ENCODE measurements at places on chromosomes 11 and 22.

DNA sequence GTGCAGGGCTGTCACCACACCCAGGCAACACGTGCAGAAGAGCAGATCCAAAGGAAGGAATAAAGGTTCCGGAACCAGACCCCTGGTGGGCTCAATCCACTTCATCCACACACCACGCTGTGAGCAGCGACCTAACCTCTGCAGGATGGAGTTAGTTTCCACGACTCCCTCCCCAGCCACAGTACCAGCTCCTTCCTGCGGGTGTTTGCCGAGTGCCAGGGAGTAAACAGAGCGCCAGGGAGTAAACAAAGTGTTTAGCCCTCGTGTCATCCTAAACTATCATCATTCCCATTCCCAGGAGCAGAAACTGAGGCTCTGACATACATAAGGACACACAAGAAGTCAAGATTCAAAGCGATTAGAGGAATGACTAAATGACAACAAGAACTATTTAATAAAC, 261.3 kb downstream of the MN1 start:
- DNase-seq, result no peak

DNA sequence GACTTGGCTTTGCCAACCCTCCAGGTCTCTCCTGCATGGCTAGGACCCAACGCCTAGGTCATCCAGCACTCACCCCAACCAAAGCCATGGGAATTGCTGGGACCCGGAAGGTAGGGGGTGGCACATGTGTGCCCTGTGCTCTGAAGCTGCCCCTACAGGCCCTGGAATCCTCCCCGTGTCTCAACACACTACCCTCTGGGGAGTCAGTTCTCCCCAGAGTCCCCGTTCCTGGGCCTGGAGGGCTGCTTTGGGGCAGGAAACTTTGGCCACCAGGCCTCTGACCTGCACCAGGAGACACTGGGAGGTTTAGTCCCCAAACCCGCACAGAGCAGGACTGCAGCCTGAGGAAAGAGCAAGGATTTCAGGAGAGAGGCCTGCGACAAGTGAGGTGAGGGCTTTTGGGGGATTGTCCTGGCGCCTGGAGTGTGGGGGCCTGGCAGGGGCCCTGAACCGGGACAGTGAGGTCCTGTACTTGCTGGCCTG, 495 bp upstream of the IFITM1 start:
- peak; percentile 40 for DNase-seq

- DNase-seq, result no peak
Measured at GRCh38 chr11:69058511-69059270, 10.0 kb downstream of the TPCN2 start.

DNA sequence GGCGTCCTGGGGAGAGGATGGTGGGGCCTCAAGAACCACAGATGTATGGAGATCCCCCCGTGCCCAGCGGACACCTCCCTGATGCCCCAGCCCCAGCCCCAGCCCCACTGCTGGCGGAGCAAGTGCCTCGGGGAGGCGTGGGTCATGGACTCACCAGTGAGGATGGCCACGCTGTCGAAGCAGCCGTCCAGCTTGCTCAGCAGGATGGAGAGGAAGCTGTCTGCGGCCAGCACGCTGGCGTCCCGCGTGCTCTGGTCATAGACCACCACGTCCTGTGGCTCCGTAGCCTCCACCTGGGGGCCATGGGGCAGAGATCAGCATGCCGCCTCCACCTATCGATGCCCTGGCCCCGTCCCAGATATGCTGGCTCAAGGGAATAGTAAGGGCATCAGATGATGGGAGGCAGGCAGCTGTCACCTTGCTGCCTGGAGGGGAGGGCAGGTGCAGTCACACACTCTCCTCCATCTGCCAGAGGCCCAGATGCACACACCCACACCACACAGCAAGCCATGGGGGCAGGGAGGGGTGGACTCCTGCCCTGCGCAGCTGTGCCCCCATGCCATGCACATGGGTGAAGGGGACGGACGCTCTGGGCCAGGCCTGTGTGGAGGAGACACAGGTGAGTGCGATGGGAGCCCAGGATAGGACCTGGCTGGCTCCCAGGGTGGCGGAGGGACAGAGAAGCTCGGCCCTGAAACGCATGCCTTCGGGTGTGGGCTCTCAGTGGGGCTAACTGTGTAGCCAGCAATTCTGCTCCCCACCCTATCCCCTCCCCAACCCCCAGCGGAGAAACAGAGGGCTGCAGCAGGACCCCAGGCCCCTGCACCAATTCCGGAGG, 8.2 kb downstream of the DUSP8 start:
- no peak for DNase-seq

DNA sequence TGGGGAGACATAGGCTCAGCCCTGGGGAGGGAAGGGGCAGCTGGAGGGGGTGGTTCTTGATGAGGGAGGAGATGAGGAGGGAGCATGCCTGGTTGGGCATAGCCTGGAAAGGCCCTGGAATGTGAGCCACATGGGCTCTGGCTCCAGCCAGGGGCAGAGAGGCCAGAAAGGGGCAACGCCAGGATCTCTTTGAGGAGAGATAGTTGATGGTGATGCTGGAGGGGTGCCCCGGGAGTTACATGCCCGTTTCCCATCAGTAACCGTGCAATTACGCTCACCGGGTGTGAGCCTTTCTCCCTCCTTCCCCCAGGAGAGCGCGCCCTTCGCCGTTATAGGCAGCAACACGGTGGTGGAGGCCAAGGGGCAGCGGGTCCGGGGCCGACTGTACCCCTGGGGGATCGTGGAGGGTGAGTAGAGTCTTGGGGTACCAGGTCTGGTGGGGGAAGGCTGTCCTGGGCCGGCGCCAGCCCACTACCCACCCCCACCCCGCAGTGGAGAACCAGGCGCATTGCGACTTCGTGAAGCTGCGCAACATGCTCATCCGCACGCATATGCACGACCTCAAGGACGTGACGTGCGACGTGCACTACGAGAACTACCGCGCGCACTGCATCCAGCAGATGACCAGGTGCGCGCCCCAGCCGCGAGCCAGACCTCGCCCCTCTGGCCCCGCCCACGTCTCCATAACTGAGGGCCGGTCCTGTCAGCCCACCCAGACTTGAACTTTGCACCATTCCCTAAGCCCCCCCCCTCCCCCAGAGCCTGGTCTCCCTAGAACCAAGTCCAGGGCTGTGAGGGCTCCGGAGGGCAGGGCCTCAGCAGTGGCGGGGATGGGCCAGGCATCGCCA, 1.8 kb upstream of the GP1BB start:
- DNase-seq, result no peak

- DNase-seq, result no peak
Measured at GRCh38 chr11:40166892-40167291, 1292.6 kb downstream of the LRRC4C start.

GRCh38 chr11:110897035-110897434, 184.8 kb upstream of the ARHGAP20 start:
- no peak for DNase-seq

- no peak for DNase-seq
Measured at GRCh38 chr11:93169950-93170561, 27.7 kb downstream of the SLC36A4 start.

GRCh38 chr22:37334461-37334858, 52.2 kb downstream of the CYTH4 start:
- DNase-seq, result no peak

GRCh38 chr22:36470162-36470993, 11.1 kb downstream of the TXN2 start:
- DNase-seq, result peak; percentile 83

GRCh38 chr11:34658071-34659015, 37.5 kb downstream of the EHF start:
- DNase-seq, result no peak
